Omental fat pad (tissue), 4 donors: ENCODE measurements at places on chromosomes 11 and 22. TPM values are rescaled to one million over a fixed set of nuclear protein-coding genes. Genes with fewer than 3 reads are reported as not detected.

GRCh38 chr11:80320226-80320625, 879.4 kb upstream of the TENM4 start:
- no peak for DNase-seq

- DNase-seq, result no peak
Observed at GRCh38 chr11:123977731-123978347, at the start of gene OR10S1. OR10S1 (minus strand) TSS chr11:123977781; CDS start chr11:123977664, 117 bp downstream.

- DNase-seq, result no peak
Observed at GRCh38 chr11:44171518-44171917, 76.0 kb downstream of the EXT2 start.

DNA sequence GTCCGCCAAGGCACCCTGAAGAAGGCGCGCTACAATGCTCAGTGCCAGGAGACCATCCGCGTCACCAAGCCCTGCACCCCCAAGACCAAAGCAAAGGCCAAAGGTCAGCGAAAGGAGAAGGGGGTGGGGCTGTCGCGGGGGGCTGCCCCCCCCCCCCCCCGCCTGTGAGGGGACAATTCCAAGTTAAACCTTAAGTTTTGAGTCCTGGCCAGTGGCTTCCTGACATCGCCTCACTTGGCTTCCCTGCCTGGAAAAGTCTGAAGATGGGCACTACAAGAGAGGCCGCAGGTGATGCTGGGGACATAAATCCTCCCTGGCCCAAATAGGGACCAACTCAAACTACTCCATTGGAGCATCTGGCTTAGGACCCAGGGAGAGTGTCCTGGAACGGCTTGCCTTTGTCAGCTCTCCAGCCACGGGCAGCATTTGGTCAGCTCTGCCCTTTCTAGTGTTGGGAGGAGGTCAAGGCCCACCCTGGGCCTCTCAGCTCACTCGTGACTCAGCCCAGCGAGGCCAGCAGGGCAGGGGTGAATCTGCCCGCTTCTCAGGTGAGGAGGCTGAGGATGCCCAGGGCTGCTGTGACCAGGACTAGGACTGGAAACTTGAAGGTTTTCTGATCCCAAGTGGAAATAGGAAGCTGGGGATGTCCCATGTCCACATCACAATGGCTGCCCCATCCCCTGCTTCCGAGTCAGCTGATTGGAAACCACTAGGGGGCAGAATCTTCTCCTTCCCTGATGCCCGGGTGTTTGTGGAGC, 1.4 kb downstream of the MDK start:
- no peak for DNase-seq

DNA sequence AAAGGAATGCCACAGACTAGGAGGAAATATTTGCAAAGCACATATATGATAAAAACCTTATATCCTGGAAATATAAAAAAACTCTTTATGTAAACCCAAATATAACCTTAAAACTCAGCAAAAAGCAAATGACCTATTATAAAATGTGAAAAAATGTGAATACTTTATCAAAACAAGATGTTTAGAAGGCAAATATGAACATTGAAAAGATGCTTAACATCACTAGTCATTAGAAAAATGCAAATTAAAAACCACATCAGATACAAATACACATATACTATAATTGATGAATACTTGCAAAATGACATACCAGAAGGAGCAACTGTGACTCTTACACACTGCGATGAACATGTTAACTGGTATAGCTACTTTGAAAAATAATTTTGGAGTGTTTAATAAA, 511.2 kb upstream of the LRRC4C start:
- no peak for DNase-seq

DNA sequence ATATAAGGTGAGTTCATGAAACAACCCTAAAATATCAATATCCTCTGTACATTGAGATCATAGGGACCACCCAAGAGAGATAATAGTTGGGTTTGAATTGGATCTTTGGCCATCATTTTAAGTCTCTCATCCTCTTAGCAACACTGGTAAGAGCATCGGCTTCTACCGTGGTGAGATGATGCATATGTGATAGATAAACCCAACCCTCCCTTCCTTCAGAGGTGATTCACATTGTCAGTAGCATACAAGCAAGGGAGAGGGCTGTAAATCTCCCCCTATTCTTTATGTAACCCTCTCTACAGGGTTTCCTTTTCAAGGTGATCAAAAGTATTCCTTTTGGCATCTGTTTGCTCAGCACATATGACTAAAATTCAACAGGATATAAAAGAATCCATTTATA, 102.4 kb upstream of the MTMR2 start:
- no peak for DNase-seq

- no peak for DNase-seq
Observed at GRCh38 chr22:19755722-19756287, 4.8 kb upstream of the TBX1 start.

DNA sequence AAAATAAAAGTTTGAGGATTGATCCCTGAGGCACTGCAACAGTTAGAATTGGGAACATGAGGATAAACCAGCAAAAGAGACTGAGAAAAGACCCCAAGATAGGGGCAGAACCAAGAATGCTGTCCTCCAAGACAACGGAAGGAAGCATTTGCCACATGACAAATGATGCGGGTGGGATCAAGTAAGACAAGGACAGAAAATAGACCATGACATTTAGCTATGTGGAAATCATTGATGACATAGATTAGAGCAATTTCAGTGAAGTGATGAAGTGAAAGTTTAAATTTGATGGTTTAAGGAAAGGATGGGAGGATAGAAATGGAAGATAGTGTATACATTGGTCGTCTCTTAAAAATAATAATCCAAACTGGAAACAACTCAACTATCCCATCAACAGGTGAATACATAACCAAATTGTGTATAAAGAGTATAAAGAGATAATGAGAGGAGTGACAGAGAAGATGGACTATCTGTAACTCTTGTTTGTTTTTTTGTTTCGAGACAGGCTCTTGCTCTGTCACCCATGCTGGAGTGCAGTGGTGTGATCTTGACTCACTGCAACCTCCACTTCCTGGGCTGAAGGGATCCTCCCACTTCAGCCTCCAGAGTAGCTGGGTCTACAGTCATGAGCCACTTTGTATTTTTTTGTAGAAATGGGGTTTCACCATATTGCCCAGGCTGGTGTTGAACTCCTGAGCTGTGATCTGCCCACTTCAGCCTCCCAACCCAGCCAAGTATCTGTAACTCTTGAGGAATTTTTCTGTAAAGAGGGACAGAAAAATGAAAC, 48.7 kb upstream of the FDX1 start:
- no peak for DNase-seq

Gene OR6T1
- not detected for total RNA-seq

Gene PMM1
- total RNA-seq, result 168 TPM

- no peak for DNase-seq
Observed at GRCh38 chr22:17087498-17088131, 2.8 kb downstream of the IL17RA start.

Gene DDT
- 107 TPM for total RNA-seq

- DNase-seq, result no peak
Observed at GRCh38 chr11:104582431-104582830, 315.8 kb downstream of the CASP12 start.

Gene APOA1
- not detected for total RNA-seq

- DNase-seq, result no peak
Observed at GRCh38 chr11:60840470-60841430, 1.2 kb upstream of the CCDC86 start.

DNA sequence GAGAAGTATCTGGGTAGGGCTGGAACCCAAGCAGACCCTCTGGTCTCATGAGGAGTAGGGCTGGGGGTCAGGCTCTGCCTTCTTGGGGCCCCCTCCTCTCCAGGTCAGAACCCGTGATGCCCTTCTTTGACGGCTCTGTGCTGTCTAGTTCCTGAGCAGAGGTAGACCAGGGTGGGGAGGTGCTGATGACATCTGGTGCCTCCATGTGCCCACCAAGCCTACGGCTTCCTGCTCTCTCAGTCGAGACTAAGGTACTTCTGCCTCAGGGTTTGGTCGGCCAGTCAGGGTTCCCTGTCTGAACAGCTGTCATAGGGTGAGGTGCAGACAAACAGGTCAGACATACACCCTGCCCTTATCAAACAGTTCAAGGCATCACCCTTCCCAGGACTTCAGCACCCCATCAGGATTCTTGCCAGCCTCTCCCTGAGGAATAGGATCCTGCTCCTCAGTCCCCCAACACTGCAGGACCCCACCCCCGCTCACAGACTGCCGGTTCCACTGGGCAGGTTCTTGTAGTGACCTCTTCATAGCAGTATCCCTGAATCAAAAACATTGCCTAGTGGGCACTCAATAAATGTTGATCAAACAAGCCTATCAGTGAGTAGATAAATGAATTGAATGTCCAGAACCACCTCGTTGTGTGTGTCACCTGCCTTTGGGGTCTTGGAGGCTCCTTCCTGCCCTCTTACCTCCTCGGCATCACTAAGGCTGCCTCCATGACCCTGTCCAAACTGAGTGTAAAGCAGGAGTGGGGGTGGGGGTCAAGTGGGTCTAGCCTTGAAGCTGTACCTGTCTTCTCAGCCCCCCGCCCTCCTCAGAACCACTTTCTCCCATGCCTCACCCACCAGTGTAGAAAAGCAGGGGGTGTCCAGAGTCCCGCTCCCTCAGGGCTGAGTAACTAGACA, 158.2 kb downstream of the BUD13 start:
- DNase-seq, result no peak

- no peak for DNase-seq
Observed at GRCh38 chr22:29512031-29512430, 32.0 kb downstream of the NEFH start.

Gene FOLR1
- total RNA-seq, result not detected

- no peak for DNase-seq
Observed at GRCh38 chr11:12390687-12391110, 13.3 kb downstream of the PARVA start.
